ENCODE measurements at places on chromosomes 12 and 14.

DNA sequence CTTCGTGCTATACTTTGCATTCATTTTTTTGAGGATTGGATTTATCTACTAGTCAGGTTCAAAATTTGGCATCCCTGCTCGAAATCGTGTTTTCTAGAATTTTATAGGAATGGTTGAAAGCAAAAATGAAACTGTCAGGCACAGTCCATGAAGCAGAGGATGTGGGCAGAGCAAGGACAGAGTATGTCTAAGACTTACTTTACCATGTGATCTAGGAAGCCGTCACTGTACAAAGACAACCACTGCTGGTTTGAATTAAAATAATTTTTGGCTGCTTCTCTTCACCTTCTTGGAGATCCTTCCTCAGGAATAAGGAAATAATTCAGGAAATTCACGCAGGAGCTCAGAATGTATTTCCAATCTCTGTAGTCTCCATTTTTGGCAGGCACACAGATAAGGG is 31.6 kb upstream of the SGPP1 start:
- DNase-seq, result no peak

GRCh38 chr12:39919790-39920189 is 186.1 kb downstream of the SLC2A13 start:
- no peak for DNase-seq

DNA sequence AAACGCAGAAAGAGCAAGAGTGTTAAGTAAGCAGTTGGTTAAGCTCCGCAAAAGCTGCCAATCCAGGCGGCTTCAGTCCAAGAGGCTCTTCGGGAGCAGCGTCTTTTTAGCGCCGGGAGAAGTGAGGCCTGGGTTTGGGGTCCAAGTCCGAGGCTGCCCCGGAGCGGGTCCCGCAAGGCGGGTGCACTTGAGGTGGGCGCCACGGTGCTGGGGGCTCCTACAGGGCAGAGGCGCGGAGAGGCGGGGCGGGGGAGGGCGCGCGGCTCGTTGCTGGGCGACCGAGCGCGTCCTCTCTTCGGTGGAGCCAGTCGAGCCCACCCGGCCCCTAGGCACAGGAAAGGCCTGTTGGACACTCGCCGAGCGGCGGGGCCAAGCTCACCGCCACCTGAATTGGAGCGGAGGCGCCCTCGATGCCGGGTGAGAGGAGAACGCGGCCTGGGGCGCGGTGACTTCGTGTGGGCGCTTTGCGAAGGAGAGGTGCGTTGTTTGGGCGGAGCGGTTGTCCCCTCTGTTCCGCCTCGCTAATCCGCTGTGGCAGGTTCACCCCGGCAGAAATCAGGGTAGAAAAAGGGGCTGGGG is 15.6 kb downstream of the TTC6 start:
- no peak for DNase-seq

- DNase-seq, result no peak
Observed at GRCh38 chr12:93142881-93143280, 213.8 kb upstream of the EEA1 start.

- no peak for DNase-seq
Observed at GRCh38 chr12:2640281-2640680, 154.5 kb upstream of the FKBP4 start.

- no peak for DNase-seq
Observed at GRCh38 chr14:104268725-104269436, 130.5 kb downstream of the KIF26A start.
